ENCODE measurements at places on chromosomes 1 and 21.

- no peak for DNase-seq
These were observed 175.6 kb upstream of the DAB1 start for GRCh38 chr1:57599236-57599994.

GRCh38 chr21:46486481-46487126, 27.9 kb downstream of the DIP2A start:
- no peak for DNase-seq

DNA sequence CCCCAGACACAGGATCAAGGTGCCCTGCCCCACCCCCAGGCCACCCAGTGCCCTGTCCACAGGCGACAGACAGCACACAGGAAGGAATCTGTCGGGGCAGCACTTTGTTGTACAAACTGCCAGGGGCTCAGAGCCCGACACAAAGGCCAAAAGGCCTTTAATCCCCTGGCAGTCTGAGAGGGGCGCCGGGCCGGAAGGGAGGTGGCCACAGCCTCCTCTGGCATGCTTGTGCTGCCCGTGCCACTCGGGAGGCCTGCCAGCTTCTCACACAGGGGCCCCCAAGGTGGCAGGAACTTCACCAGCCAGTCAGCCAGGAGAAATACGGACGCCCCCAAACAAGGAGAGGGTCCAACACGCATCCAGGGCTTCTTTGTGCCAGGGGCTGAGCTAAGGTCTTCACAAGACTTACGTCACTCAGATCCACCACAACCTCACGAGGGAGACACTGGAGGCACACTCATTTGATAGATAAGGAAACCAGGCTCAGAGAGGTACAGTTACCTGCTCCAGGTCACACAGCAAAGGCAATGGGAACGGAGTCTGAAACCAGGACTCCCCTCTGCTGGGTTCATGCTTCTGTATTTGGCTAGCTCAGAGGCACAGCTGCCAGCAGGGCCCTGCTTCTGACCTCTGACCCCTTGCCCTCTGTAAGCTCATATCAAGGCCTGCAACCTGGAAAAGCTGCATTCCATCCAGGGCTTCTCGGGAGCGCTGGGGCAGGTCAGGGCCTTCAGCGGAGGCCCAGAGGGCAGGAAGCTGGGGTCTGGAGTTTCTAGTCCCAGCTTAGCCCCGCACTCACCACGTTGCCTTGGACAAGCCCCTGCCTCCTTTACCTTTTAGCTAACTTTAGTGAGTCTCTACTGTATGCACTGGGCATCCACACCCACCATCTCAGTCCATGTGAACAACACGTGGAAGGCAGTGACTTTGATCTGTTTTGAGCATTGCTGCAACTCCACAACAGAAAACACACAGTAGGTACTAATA, 34.8 kb downstream of the HSPG2 start:
- DNase-seq: no peak

GRCh38 chr1:67948151-67949080, 102.0 kb downstream of the DIRAS3 start:
- peak; percentile 92 for DNase-seq

DNA sequence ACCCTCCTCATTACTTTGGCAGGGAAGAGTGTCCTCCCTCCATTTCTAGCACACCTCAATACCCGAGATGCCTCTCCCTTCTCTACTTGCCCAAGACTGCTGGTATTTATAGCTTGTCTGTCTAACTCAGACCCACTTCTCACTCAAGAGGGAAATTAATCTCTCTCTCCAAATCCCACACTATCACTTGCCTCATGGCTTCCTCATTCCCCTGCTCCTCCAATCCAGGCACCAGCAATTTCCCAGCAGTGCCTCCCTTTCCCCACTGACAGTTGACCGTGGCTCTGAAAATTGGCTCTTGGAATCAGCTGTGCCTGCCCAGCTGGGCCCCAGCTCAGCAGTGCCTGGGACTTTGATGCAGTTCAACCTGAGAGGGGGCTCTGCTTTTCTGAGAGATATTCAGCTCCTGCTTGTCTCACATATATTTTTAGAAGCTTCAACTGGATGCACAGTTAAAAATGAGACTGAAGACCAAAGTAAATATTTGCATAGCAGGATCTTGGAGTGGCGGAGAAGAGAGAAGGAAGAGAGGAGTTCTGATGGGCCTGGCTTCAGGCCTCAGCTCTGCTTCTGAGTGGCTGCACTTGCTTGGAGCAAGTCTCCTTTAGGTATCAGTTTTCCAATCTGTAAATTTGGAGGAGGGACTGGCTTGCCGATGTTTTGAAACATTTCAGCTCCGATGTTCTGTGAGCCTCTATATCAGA, 81.1 kb upstream of the SPATA6 start:
- no peak for DNase-seq

- peak; percentile 93 for DNase-seq
These were observed 120.2 kb upstream of the SLC45A1 start for GRCh38 chr1:8197493-8198282.

DNA sequence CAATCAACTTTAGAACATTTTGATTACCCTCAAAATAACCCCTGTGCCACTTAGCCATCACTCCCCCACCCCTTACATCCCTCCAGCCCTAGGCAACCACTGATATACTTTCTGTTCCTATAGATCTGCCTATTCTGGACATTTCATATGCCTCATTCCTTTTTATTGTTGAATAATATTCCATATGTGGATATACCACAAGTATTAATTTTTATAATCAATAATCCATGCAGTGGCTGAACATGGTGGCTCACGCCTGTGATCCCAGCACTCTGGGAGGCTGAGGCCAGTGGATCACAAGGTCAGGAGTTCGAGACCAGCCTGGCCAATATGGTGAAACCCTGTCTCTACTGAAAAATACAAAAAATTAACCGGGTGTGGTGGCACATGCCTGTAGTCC, 20.1 kb upstream of the MED18 start:
- DNase-seq: no peak

DNA sequence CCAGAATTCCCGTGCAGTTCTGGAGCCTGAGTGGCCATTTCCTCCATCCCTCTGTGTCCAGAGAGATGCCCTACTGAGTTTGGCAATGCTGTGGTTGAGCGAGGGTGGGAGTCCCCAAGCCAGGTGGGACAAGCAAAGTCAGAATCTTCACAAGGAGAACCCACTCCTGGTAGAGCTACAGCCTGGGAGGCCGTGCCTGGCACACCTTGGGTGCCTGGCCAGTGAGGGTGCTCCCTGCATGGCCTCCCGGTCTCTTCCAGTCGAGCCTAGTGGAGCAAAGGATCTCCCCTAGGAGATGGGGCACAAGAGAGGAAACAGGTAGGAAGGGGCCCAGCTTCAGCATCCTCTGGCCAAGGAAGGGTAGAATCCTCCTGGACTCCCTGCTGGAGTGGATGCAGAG, 57.9 kb downstream of the H3-3A start:
- no peak for DNase-seq

DNA sequence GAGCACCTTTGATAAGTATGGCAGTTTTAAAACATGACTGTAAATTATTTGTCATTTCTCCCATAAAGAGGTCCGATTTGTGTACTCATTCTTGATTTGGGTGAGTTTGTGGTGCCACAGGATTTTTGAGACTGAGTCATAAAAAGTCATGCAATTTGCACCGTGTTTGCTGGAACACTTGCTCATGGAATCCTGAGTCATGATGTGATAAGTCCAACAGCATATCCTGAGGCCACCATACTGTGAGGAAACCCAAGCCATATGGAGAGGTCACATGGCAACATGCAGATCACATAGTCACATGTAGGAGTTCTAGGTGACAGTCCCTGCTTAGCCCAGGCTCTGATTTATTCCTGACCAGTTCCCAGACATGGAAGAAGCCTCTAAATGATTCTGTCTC, 40.8 kb upstream of the PRRX1 start:
- peak; percentile 98 for DNase-seq

DNA sequence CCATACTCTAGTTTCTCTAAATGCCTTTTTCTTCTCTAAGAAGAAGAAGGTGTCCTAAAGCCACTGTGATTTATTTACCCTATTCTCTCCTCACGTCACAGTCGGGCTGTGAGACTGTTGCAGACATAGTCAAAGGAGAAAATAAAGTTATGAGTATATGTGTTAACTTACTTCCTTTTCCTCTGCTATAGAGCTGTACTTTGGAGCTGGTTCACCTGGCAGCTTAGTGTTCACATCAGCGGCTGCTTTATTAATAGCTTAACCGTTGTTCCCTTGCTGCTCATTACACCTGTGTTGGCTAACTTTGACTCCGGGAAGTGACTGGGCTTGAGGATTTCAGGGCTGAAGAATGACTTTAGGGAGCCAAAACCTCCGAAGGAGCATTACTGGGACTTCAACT, 3.6 kb downstream of the PFKFB2 start:
- no peak for DNase-seq

DNA sequence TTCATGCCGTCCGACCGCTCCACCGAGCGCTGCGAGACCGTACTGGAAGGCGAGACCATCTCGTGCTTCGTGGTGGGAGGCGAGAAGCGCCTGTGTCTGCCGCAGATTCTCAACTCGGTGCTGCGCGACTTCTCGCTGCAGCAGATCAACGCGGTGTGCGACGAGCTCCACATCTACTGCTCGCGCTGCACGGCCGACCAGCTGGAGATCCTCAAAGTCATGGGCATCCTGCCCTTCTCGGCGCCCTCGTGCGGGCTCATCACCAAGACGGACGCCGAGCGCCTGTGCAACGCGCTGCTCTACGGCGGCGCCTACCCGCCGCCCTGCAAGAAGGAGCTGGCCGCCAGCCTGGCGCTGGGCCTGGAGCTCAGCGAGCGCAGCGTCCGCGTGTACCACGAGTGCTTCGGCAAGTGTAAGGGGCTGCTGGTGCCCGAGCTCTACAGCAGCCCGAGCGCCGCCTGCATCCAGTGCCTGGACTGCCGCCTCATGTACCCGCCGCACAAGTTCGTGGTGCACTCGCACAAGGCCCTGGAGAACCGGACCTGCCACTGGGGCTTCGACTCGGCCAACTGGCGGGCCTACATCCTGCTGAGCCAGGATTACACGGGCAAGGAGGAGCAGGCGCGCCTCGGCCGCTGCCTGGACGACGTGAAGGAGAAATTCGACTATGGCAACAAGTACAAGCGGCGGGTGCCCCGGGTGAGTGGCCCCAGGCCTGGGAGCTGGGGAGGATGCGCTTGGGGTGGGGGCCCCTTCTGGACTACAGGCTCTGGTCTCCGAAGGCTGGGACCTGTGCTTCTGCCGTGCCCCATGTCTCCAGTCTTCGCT, 1.1 kb downstream of the SKI start:
- peak; percentile 58 for DNase-seq

DNA sequence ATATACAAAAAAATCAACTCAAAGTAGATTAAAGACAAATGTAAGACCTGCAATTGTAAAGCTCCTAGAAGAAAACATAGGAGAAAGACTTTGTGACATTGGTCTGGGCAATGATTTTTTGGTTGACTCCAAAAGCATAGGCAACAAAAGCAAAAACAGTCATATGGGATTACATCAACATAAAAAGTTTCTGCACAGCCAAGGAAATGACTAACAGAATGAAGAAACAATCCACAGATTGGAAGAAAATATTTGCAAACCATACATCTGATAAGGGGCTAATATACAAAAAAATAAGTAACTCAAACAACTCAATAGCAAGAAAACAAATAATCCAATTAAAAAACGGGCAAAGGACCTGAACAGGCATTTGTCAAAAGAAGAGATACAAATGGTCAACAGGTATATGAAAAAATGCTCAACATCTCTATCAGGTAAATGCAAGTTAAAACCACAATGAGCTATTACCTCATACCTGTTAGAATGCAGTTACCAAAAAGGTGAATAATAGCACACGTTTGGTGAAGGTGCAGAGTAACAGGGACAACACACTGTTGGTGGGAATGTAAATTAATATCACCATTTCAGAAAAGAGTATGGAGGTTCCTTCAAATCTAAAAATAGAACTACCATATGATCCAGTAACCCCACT, 173.7 kb upstream of the COA6 start:
- DNase-seq: no peak

- peak; percentile 73 for DNase-seq
These were observed 17.2 kb upstream of the RLF start for GRCh38 chr1:40143891-40144575.

DNA sequence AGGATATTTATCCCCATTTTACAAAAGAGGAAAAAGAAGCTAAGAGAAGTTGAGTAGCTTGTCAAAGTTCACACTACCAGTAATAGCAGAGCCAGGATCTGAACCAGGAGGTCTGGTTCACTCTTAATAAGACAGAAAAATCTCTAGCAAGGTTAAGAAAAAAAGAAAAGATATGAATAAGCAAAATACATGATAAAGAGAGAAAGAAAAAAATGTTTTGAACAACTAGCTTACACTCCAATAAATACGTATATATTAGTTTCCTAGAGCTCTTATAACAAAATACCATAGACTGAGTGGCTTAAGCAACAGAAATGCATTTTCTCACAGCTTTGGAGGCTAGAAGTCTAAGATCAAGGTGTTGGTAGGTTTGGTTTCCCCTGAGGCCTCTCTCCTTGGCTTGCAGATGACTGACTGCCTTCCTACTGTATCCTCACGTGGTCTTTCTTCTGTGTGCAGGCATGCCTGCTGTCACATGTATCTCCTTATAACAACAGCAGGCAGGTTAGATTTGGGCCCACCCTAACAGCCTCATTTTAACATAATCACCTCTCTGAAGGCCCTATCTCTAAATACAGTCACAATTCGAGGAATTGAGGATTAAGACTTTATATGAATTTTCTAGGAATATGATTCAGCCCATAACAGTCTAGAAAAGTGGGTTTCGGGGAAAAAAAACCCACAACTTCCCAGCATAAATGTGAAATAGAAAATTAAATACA, 60.4 kb downstream of the LEPR start:
- DNase-seq: no peak

GRCh38 chr1:20047096-20047495, 22.9 kb upstream of the PLA2G5 start:
- no peak for DNase-seq
